ENCODE measurements at places on chromosomes 6 and 20.

DNA sequence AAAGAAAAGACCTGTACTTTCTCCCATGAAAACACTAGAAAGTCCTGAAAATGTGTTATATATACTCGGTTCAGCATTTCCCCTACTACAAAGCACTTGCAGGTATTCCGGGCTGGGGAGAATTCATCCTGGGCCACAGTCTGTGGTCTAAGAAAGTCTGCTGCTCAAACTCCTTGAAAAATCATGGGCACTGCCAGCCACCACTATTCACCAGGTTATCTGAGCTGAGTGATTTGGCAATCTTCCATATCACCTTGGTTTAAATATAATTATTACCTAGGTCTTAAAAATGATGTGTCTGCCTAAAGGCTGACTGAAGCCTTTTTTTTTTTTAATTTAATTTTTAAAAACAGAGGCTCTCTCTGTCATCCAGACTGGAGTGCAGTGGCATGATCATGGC is 11.3 kb downstream of the FKBP5 start:
- DNase-seq, result no peak

DNA sequence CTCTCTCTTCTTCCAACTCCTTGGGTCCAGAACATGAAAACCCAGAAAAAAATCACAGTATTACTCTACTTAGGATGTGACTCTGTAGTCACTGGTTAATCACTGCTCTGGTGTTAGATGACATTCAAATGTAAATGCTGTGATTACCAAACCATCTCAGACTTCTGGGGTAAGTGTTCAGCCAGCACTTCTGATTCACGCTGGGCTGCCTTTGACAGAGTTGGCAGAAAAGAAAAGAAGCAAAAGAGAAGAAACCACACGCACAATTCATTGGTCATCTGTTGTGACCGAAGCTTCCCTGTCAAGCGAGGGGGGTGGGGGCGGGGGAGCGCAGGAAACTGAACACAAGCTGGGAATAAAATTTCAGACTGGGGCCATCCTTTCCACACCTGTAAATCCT is 82.7 kb downstream of the PSMG4 start:
- DNase-seq, result no peak

GRCh38 chr6:52176550-52176949 is 9.6 kb upstream of the IL17A start:
- DNase-seq, result no peak

- DNase-seq, result no peak
Measured at GRCh38 chr6:69812746-69813427, 16.1 kb upstream of the LMBRD1 start.

DNA sequence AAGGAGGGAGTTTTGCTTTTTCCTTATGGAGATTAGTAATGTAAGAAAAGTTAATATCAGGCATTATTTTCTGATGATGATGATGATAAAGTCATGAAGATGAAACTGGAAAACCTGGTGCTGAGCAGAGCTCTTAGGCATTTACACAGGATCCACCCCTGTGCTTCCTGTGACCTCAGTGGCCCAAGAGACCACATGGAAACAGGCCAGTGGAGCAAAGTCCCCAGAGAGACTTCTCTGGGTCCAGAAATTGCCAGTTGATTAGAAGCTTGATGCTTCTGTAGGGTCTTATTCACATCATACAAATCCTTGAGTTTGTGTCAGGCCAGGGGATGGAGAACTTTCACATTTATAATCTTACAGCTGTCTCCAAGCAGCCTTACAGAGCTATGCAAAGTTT is 46.1 kb downstream of the SLC13A3 start:
- DNase-seq, result no peak

DNA sequence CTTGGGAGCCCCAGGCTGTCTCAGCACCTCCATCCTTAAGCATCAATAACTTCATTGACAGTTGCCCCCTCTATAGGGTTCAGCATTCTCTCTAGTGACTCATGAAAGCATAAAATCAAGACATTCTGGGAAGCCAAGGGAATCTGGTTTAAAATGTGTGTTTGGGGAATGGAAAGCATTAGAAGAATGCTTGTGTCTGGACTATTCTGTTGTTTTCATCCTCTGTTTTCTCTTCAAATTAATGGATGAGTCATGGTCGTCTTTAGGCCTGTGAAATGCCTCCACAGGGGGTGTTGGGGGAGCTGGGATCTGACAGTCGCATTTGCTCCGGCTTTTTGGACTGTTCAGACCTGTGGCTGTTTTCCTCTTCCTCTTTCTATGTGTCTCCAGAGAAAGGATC is 279.7 kb downstream of the CDC5L start:
- no peak for DNase-seq

DNA sequence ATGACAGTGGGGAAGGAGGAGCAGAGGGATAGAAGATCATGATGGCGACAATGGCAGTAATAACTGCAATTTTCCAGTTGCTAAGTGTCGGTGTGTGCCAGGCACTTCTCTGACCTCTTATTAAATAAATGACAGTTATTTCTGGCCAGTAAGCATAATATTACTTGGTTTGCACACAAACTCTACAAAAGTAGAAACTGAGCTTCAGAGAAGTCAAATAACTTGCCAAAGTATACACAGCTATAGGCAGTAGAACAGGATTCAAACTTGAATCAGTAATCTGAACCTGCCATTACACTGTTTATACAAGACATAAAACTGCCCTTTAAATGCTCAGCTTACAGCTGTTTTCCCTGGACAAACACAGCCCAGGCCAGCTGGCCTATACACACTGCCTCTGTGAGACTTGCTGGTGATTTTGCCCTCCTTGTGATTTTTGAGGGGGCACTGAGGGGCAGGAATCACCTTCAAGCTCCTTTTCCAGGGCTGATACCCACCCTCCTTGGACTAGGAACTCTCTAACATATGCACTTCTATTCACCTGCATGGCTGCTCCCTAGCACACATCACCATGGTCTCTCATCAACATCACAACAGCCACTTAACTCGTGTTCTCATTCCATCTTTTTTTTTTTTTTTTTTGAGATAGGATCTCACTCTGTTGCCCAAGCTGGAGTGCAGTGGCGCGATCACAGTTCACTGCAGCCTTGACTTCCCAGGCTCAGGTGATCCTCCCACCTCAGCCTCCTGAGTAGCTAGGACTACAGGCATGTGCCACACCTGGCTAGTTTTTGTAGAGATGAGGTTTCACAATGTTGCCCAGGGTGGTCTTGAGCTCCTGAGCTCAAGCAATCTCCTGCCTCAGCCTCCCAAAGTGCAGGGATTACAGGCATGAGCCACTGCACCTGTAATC is 63.6 kb downstream of the SLC23A2 start:
- DNase-seq, result no peak

- peak; percentile 32 for DNase-seq
Measured at GRCh38 chr6:111758608-111759329, 114.5 kb downstream of the FYN start.

- DNase-seq, result no peak
Measured at GRCh38 chr20:33811776-33812151, 616 bp downstream of the CHMP4B start.

GRCh38 chr6:43339168-43339567 is 30.3 kb downstream of the ZNF318 start:
- no peak for DNase-seq

DNA sequence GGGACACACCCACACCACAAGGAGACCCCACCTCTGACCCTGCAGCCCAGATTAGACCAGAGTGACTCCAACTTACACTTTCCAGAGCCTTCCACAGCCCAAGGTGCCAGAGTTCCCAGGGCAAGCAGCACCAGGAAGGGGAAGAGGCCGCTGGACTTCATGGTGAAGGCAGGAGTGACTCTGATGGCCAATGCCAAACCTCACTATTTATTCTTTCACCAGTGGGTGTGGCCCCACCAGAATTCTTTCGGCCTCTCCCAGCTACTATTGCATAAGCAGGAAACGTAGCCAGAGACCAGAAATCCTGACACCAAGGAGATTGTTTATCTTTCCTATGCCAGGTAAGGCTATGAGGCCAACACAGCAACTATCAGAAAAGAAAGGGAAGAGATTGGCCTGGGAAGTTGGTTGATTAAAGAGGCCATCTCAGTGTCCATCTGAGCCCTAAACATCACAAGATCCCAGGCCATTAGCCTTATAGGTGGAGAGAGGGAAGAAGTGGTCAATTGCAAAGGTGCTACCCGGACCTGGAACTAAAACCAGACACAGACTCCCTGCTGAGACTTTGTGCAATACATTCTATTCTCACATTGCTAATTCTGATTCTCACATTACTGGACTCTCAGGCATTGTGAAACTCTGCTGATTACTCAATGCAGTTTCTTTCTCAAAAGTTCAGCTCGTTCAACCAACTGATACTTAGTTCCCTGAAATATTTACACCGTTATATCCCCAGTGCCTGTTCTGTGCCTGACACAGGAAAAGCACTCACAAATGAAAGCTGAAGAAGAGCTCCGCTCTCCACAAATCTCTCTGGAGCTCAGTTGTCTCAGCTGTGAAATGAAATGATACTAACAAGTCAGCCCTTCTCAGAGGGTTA is at the start of gene SLPI:
TSS of gene SLPI (minus strand) at position 182 of the 880 bp plus-strand sequence. CDS start at position 161, 21 bp downstream.
- peak; percentile 26 for DNase-seq

DNA sequence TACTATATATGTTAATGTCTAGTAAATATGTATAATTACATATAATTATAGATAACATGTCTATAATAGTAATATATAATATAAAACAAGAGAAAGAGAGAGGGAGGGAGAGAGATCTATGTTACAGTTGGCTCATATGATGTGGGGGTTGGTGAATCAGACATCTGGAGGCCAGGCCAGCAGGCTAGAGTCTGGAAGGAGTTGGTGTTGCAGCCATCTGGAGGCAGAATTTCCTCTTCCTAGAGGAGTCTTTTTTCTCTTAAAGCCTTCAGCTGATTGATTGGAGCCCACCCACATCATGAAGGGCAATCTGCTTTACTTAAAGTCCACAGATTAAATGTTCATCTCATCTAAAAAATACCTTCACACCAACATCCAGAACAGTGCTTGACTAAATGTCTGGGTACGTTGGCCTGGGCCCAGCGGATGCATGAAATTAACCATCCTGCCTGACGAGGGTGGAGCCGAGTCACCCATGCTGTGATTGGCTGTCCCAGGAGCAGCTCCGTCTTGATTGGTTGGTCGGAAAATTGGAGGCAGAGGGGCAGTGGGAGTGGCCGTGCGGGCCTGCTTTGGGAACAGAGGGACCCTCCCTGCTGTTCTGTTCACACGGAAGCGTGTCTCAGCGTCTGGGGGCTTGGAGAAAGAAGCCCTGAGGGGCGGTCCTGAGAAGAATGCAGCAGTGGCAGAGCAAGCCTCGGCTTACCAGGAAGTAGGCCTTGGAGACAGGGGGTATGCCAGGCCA is 392.4 kb downstream of the QKI start:
- no peak for DNase-seq

- DNase-seq, result no peak
Measured at GRCh38 chr6:16689788-16690607, 71.3 kb downstream of the ATXN1 start.

All from CD4-positive, alpha-beta T cell (primary cell).